ENCODE measurements at places on chromosomes 5 and 9.
A peak's percentile ranks its signal among the peaks of the same experiment; 100 is the strongest.

- no peak for DNase-seq
Measured at GRCh38 chr9:97706246-97706645, 9.1 kb upstream of the XPA start.

DNA sequence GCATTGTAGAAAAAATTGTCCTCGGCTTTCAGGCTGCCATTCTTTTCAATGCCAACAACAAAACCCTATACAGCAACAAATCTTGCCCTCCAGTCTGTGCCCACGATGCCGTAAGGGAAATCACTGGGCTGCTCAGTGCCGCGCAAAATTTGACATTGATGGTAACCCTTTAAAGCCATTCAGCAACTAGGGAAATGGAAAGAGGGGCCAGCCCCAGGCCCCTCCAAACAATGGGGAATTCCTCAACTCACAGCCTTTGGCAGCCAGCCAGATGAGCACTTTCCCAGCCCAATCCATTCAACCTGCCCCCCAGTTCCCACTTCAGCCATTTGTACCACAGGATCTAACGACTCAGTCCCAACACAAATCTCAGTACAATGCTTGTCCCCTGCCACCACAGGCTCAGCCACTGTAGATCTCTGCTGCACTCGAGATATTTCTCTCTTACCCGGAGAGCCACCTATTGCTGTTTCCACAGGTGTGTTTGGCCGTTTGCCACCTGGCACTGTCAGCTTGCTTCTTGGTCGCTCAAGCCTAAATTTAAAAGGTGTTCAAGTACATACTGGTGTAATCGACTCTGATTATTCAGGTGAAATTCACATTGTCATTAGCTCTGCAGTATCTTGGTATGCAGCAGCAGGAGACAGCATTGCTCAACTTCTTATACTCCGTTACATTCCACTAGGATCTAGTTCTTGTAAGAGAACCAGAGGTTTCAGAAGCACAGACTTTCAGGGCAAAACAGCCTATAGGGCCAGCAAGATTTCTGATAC lies 103.3 kb downstream of the SYK start:
- no peak for DNase-seq

- no peak for DNase-seq
Measured at GRCh38 chr5:138961221-138961620, 86.1 kb upstream of the LRRTM2 start.

DNA sequence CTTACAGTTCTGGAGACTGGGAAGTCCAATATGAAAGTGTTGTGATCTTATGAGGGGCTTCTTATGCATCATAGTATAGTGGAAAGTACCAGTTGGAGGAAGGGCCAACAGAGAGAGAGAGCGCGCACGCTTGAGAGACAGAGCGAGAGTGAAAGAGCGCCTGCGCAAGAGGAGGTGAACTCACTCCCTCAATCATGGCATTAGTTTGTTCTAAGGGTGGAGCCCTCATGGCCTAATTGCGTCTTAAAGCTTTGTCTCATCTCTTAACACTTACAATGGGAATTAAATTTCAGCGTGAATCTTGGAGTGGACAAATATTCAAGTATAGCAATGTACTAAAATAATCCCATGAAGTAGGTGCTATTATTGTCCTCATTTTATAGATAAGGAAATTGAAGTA lies 303.2 kb downstream of the OSTF1 start:
- no peak for DNase-seq

DNA sequence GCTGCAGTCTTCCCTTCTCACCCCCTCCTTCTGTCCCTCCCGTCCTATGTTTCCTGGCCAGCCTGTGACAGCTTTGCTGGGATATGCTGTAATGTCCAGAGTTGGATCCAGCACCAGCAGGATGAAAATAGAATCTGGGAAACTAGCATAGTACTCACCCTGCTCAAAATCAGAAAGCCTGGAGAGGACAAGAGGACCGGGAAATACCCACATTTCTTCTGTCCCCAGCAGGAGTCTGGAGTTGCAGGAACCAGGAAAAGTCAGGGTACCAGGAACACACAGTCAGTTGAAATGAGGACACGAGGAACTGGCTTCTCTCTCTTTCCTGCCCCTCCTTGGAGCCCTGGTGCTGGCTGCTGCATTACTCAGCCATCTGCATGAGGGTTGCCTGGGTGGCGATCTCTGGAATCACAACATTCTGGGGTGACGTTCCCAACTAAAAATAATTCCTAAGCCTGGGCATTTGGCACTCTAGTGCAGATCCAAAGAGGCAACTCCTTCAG lies 59.6 kb upstream of the NFIL3 start:
- no peak for DNase-seq

DNA sequence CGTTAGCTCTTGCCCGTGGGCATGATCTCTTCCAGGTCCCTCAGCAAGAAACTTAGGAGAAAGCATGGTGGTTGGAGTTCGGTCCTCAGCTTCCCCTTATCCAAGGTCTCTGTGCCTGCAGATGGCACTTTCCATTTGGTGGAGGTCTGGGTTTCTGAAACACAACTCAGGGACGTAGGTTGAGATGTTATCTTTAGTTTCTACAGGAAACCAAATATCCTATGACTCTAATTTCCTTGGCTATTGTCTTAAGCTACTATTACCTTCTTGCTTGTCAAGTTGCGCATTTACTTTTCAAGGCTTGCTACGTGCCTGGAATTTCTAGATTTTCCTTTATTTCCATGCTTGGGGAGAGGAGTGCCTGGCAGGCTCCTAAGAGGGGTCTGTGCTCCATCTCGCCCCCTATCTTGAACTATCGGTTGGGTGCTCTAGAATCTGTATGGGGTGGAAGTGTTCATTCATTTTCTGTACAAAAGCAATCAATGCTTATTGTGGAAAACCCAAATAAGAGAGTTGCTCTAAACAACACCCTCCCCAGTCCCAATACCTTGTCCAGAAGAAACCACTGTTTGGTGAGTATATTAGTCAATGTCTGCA lies 32.9 kb upstream of the KCNIP1 start:
- DNase-seq: no peak

DNA sequence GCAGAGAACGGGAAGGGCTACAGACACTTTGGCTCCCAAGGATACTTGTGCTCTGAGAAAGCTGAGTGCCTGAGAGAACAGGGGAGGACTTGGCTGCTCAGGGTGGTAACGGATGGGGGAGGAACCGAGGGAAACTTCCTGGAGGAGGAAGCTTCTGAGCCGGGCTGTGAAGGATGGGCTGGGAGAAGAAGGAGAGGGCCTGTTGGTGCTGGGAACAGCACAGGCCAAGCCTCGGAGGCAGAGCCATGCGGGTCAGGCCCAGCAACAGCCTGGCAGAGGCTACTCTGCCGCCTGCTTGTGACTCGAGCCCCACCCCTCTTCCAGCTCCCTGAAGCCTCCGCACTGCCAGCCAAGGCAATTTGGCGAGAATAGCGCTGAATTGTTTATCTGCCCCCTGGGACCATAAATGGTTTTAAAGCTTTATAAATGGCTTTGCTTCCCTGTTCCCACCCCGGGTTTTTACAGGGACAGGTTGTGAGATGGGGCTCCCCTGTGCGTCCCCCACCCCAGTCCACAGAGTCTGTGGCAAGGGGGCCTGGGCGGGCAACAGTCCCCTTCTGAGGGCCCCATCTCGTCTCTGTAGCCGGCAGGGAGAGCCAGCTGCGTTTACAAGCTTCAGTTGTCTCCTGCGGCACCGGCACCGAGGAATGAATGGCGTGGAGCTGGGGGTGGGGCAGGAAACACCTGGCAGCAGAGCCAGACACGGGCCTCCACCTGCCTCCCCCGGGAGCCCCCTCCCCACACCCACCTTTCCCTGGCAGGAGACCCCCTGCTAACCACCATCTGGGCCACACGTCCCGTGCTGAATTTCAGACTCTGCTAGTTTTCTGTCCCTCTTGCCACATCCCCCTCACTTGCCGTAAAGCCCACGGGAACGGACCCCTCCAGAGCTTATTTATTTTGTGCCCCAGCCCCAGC lies 24.4 kb downstream of the FAM163B start:
- DNase-seq: no peak

- DNase-seq: no peak
Measured at GRCh38 chr9:92407818-92408217, 3.4 kb upstream of the OGN start.

GRCh38 chr5:59299006-59299405 lies 594.5 kb downstream of the PDE4D start:
- DNase-seq: no peak

- no peak for DNase-seq
Measured at GRCh38 chr9:86659413-86660046, 287.8 kb downstream of the GAS1 start.

GRCh38 chr9:112925058-112925641 lies 34.5 kb upstream of the SLC46A2 start:
- DNase-seq: peak; percentile 2

DNA sequence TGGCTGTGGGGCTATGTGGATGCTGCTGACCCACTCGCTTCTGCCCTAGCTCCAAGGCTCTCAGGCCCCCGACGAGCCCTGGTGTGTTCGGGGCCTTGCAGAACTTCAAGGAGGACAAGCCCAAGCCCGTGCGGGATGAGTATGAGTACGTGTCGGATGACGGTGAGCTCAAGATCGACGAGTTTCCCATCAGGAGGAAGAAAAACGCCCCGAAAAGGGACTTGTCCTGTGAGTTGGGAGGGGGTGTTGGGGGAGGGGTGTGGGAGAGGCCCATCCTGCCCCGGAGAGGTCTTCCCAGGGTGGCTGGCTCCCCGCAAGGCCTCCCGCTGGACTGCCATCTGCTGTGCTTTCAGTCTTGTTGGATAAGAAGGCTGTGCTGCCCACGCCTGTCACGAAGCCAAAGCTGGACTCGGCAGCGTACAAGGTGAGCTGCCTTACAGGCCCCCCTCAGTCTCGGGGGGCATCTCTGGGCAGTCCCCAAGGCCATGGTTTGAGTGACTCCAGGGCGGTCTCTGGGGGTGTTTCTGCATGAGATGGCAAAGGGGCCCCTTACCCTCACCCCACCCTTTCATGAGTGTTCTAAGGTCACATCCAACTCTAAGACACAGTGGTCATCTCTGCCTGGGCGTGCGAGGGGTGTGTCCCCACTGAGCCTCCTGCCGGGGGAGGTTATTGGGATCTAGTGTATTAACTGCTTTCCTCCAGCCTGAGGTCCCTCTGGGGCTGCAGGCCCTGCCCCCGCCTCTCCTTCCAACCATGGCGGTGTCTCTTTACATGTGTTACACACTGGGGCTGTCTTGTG lies 89.5 kb downstream of the PHF2 start:
- DNase-seq: no peak

- no peak for DNase-seq
Measured at GRCh38 chr5:145835848-145836239, 702 bp upstream of the PRELID2 start.

GRCh38 chr5:143019614-143020515 lies 249.7 kb downstream of the ARHGAP26 start:
- DNase-seq: no peak

DNA sequence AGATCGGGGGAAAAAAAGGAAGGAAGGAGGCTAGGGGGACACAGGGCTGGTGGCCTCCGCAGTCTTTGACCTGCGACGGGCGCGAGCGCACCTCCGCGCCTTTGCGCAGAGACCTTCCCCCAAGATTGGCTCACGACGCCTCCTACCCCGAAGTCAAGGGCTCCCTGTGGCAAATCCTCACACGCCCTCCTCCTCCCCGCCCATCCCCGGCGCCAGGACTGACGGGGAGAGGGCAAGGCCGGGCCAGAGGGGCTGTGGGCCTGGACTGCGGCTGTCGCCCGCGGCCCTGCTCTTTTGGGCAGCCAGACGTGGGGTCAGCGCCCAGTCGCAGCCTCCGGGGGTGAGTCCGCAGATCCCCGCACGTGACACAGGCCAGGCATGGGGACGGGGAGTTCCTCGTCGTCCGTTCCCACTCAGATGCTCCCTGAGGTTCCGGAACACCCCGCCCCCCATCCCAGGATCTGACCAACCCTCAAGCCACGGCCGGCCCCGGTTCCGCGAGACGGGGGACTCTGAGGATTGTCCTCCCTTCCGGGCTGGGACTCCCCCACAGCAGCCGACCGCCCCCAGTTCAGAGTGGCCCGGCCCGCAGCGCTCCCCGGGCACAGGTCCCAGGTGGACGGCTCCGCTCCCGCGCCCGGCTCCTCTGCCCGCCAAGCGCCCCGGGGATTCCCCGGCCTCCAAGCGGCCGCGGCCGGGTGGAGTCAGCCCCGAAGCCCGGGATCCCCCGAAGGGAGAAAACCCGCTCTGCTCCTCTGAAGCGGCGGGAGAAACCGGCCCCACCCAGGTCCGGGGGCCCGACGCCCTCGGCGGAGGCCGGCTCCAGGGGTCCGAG lies 543 bp upstream of the ANKRD33B start:
- peak; percentile 62 for DNase-seq

GRCh38 chr5:114249823-114250222 lies 112.0 kb upstream of the KCNN2 start:
- no peak for DNase-seq

DNA sequence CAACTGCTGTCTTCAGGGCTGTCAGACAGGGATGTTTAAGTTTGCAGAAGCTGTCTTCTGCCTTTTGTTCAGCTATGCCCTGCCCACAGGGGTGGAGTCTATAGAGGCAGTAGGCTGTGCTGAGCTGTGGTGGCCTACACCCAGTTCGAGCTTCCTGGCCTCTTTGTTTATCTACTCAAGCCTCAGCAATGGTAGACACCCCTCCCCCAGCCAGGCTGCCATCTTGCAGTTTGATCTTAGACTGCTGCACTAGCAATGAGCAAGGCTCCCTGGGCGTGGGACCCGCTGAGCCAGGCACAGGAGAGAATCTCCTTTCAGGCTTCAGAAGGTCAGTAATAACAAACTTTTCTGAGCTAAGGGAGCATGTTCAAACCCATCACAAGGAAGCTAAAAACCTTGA lies 545.3 kb downstream of the TLE4 start:
- no peak for DNase-seq

- peak; percentile 15 for DNase-seq
Measured at GRCh38 chr9:84781458-84781857, 111.9 kb downstream of the NTRK2 start.

DNA sequence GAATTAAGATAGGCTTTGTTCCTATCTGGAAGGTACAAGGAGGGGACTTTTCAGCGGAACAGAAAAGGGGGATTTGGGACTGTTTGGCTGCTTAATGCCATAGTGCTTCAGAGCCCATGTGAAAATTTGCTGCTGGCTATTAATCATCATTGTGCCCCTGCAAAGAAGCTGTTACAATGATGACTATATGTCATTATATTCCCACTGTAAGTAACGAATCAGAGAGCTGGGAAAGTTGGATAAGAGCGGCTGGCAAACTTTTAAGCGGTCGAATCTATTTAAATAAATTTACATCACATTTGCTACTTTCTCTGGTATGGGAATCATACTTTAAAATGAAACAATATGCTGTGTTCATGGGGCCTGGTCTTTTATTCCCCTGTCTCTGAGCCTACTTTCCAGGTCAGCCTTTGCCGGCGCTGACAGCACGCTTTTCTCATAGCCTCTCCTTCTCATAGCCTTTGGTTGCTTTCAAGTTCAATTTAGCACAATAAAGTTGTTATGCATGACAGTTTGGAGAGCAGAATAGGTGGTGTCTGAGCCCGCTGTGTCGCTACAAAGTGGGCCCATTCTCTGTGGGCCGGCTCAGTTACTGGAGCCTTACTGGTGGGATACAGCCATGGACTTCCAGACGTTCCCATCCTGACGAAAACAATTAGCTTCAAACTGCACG lies 271.2 kb upstream of the TMEM161B start:
- no peak for DNase-seq

- DNase-seq: no peak
Measured at GRCh38 chr5:5481633-5482032, 59.2 kb downstream of the ICE1 start.

GRCh38 chr9:70924895-70925547 lies 196.4 kb downstream of the TRPM3 start:
- peak; percentile 8 for DNase-seq

- DNase-seq: peak; percentile 60
Measured at GRCh38 chr5:80191991-80192398, 63.9 kb downstream of the SERINC5 start.

All from CD4-positive, alpha-beta T cell treated with Interleukin-12 subunit alpha and Interleukin-12 subunit beta, for 1 hour (primary cell).